ENCODE measurements at places on chromosomes 1 and 21.

DNA sequence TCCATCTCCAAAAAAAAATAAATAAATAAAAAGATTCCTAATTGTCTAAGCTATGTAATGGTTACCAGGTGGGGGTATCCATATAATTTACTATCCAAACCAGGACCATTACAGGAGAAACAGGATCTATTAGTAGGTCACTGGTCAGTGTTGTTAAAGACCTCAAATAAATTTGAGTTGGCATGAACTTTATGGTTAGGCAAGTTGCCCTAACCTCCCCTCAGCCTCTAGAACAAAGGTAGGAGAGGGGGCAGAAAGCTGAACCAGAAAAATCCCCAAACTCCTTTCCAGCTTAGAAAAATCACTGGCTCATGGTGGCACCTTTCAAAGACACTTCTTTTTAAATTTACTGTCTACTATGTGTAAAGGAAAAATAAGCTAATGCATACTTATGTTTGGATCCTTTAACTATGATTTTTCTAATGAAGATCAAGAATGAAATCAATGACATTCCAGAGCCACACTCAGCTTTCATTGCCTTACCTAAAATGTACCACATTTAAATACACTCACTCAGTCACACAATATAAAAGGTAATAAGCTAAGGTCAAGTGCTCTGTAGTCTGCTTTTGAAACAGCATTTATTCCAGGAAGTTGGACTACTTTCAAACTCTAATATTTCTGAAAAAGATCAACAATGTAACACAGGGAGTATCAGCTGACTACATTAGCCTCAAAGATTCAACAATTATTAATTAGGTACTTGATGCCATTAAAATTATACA, 13.8 kb downstream of the EIF4G3 start:
- DNase-seq: no peak

- DNase-seq: no peak
Observed at GRCh38 chr1:28680151-28680550, 11.6 kb downstream of the GMEB1 start.

DNA sequence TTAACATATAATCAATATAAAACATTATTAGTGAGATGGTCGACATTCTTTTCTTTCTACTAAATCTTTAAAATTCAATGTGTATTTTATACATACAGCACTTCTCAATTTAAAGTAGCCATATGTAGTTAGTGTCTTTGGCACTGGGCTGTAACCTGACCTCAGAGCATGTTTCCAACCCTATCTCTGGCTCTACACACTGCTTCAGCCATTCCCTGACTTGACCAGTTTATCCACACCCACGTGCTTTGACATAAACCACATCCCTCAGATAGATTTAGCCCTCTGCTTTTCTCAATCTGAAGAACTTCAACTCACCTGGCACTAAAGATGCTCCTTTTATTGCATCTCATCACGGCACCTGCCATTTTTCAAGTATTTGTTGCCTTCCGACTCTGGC, 58.3 kb downstream of the RGS2 start:
- DNase-seq: no peak

GRCh38 chr1:31669786-31670592, 25.3 kb upstream of the PEF1 start:
- DNase-seq: no peak

GRCh38 chr1:84006591-84006990, 7.7 kb upstream of the TTLL7 start:
- no peak for DNase-seq

DNA sequence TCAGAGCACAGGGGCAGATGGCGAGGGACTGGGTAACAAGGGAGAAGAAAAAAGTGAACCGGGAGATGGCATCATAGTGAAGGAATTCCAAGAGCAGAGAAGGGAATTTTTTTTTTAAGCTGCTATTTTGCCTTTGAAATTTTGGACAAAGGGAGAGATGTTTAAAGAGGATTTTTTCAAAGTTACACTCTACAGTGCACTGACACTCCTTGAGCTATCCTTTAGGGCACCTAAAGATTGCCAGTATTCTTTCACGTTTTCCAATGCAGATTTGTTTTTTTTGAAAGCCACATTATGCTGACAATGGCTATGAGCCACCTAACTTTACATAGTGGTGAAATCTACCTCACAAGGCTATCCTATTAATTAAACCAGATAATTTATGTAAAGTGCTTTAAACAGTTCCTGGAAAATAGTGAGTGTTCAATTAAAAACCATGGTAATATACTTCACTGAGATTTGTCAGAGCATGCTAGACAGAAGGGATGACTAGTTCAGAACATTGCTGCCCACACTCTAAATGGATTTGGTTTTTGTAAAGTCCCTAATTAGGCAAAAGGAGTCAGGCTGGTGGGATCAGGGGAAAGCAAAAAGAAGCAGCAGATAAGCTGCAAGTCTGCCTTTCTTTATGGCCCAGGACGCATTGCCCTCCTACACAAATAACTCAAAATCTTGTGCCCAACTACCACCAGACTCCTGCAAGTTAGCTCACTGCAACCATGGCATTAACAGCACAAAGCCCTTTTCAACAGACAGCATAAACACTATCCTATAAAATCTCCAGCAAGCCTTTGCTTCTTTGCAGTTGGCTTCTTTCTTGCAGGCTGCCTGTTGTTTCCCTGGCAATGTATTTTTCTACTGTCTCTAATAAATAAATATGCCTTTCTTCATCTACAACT, 53.9 kb downstream of the PRDX6 start:
- no peak for DNase-seq

DNA sequence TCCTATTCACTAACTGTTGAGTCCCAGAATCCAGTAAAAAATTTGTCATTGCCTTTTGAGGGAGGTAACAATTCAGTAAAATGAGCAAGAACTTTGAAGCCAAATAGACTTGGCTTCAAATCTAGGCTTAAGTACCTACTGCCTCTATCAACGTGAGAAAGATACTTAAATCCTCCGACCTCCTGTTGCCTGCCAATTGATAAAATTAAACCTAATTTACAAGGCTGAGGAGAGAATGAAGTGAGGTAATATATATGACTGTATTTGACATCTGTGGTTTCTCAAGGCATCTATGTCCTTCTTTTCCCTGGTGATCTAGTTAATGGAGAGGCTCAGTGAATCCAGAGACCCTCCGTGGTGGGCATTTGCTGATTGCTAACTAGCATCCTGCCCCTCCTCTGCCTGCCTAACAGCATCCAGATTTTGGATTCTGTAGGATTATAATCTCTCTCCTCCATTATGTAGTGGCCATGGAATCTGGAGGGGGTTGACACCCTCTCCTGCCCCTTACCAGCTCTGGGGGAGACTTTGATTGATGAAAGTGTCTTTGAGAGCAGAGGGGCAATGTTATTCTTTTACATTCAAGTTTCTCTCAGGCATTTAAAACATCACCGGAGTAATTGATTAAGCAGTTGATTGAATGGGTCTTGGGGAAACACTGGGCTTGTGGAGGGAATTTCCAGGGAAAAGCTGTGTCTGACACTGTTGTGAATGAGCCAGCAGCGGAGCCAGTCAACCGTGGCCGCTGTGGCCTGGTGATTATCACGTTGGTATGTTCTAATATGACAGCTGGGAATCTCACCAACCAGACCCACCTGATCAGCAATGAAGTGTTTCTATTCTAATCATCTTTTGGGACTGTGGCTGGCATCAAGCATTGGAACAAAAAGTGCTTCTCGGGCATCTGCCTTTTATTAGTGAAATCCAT, 140.7 kb upstream of the FAM78B start:
- DNase-seq: no peak

- DNase-seq: no peak
Observed at GRCh38 chr1:19345391-19345790, 33.3 kb downstream of the SLC66A1 start.

DNA sequence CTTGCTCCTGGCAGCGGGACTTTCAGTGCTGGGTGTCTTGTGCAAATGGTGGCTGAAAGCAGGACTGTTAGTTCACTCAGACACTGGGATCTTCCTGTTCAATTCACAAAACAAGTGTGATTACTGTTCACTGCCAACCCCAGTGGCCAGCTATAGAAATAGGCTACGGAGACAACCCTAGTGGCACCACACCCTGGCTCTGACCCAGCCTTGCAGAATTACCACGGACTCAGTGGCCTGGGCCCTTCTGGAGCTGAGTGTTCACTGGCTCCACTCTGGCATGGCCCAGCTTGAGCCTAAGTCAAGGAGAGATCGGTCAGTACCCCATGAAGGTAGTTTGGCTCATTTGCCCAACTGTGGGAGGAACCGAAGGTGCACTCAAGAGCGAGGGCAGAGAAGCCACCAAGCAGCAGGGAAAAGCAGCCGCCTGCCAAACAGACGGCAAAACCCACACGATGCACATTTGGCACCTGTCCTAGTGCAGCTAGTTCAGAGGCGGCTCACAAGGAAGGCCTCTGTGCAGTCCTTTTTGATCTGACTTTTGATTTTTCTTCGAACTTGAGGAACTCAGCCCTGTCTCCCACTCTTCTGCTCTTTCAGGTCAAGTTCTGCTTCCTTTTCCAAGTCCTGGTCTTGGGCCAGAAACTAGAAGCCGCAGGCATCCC, 5.9 kb downstream of the KIAA2013 start:
- DNase-seq: no peak

GRCh38 chr1:182084487-182085316, 23.2 kb upstream of the ZNF648 start:
- DNase-seq: no peak

- no peak for DNase-seq
Observed at GRCh38 chr1:151693057-151693651, 23.4 kb downstream of the CELF3 start.

DNA sequence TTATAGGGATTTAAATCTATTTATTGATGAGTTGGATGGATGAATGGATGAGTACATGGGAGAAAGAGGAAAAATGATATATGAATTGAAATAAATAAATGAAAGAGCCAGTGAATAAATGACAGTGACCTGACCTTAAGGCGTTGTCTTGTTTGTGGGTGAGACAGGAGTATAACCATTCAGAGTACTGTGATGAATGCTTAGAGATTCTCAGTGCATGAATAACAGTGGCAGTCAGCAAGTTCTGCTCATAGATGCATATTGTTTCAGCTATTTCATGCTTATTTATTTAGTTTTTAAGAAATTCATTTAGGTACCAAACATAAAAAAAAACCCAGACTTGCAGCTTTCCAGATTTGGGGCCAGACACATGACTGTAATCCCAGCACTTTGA, 116.4 kb downstream of the FGGY start:
- no peak for DNase-seq

- DNase-seq: no peak
Observed at GRCh38 chr1:154741327-154741726, 128.8 kb downstream of the KCNN3 start.

GRCh38 chr1:119652587-119652986, 4.5 kb upstream of the ZNF697 start:
- no peak for DNase-seq

GRCh38 chr1:208165659-208166058, 78.5 kb downstream of the PLXNA2 start:
- DNase-seq: no peak

DNA sequence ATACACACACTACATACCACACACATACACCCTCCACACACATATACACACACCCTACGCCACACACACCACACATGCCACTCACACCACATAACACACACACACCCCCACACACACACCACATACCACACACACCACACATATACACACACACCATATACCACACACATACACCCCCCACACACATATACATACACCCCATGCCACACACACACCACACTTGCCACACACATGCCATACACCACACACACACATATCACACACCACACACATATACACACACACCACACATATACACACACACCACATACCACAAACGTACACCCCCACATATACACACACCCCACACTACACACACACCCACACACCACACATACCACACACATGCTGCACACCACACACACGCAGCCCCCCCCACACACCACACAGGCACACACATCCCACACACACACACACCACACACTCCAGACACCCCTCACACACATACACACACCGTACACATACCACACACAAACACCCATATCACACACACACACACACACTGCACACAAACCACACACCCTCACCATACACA, 76.7 kb upstream of the TMPRSS2 start:
- no peak for DNase-seq

DNA sequence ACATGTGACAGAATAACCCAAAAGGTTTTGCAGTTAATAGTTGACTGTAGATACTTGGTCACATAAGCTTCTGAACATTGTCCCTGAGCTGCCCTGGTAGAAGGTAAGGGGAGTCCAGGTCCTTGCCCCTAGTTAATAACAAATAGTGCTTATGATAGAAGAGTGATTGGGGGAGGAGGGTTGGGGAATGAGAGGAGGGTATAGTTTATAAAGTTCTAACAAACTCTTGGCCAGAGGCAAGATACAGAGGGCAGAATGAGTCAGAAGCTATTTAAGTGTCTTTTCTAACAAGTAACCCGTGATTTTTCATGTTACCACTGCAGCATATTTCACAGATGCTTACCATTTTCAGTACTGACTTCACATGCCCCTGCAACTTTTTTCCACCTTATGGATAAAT, 26.7 kb upstream of the MYOCOS start:
- DNase-seq: no peak

DNA sequence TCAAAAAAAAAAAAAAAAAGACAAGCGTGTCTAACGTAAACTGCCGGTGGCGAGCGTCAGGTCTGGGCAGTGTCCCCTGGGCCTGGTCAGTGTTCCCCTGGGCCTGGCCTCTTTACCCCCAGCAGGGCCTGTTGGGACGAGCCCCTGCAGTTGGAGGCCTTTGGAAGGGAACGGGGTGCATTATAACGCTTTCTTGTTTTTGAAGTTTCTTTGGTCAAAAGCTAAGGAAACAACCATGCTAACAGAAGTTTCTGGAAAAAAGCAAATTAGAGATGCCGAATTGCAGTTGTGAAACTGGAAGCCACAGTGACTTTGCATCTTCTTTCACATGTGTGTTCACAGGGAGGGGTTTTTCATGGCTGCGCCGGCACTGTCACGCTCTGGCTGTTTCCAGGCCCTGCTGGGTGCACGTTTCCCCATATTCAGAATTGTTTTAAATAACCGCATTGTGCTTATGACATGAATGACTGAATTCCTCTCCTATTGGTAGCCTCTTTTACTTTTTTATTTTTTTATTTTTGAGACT, 16.0 kb downstream of the RRP1 start:
- no peak for DNase-seq

DNA sequence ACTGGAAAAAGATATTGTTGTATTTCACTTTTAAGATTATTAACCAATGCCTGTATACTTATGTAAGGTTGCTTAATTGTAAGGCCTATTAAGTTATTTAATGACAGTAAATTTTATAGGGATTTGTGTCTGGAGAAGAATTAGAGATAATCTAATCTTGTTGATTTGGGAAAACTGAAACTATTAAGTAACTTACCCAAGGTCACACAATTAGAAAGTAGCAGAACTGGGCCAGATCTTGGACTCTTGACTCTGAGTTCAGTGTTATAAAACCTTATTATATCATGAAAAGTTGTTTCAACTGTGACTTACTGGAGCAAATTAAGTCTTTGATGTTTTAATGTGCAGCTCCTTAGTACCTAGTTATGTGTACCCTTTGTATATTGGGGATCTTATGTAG, 38.5 kb downstream of the CAMTA1 start:
- DNase-seq: no peak

DNA sequence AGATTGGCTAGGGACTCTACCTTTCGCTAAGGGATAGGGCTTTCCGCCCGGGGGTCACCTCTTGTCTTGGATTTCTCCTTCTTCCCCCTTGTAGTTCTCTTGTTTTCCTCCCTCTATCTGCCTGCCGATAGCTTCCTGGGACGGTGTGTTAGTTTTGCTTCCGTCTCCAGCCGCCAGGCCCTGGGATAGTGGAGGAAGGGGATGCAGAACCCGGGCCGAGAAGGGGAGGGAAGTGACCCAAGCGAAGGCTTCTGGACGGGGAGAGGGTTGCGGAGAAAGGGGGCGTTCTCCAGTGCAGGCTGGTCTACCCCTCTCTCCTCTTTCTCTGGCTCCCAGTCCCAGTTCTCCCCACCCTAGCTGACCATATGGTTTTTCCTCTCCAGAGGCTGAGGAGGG, 871 bp downstream of the TUFT1 start:
- DNase-seq: no peak

All from SIG-M5 (cell line).